ENCODE measurements at places on chromosomes 16 and 17.

- H3K27me3 ChIP-seq: peaks cover 53% of the 10 kb centered on the region
- no peak overlapping the region for H3K4me3 ChIP-seq
- no peak overlapping the region for H3K27ac ChIP-seq
- H3K36me3 ChIP-seq: no peaks in the 10 kb centered on the region
- H3K4me1 ChIP-seq: peaks cover 3% of the 10 kb centered on the region
Measured at GRCh38 chr16:2791174-2791573, 3.8 kb upstream of the PRSS33 start.

DNA sequence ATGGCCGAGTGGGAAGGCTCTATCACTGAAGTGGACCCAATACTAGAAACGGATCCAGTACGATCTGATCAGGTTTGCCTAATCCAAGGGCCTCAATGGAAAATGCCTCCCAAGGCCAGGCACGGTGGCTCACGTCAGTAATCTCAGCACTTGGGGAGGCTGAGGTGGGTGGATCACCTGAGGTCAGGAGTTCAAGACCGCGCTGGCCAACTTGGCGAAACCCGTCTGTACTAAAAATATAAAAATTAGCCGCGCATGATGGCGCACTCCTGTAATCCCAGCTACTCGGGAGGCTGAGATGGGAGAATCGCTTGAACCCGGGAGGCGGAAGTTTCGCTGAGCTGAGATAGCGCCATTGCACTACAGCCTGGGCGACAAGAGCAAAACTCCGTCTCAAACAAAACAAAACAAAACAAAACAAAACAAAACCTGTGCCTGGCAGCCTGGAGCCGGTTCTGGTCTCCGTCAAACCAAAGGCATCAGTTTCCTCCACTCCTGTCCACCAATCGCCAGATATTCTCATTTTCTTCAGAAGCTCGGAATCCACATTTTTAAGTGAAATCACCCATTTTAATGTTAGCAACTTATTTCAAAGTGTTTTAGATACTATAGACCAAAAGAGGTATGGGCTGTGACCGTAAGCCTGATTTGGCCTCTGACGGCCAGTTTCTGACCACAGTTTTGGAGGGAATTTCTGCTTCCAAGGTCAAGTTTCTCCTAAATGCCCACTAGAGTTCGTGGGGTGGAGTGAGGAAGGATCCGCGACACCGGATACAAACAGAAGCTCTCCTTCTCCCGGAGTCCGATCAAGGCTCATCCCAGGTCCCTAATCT, 664 bp downstream of the NQO1 start:
- H3K36me3 ChIP-seq: peaks cover 5% of the 10 kb centered on the region
- no peak for DNase-seq
- no peaks in the 10 kb centered on the region for H3K27me3 ChIP-seq
- H3K4me1 ChIP-seq: peaks cover 64% of the 10 kb centered on the region
- H3K4me3 ChIP-seq: peak overlapping the region; percentile 95
- peak overlapping the region; percentile 98 for H3K27ac ChIP-seq

- H3K4me1 ChIP-seq: peaks cover 5% of the 10 kb centered on the region
- peaks cover 8% of the 10 kb centered on the region for H3K27me3 ChIP-seq
- H3K36me3 ChIP-seq: peaks cover 10% of the 10 kb centered on the region
- DNase-seq: no peak
Measured at GRCh38 chr17:64356304-64356686, 34.4 kb downstream of the PECAM1 start.

GRCh38 chr17:28911411-28912045, 8.6 kb upstream of the DHRS13 start:
- no peak overlapping the region for H3K27ac ChIP-seq
- peaks cover 75% of the 10 kb centered on the region for H3K36me3 ChIP-seq
- no peak overlapping the region for H3K4me3 ChIP-seq
- H3K4me1 ChIP-seq: no peaks in the 10 kb centered on the region
- no peaks in the 10 kb centered on the region for H3K27me3 ChIP-seq

GRCh38 chr17:39943702-39944392, 16.3 kb downstream of the LRRC3C start:
- no peaks in the 10 kb centered on the region for H3K36me3 ChIP-seq
- H3K4me3 ChIP-seq: no peak overlapping the region
- no peak overlapping the region for H3K27ac ChIP-seq
- peaks cover 43% of the 10 kb centered on the region for H3K27me3 ChIP-seq
- H3K4me1 ChIP-seq: peaks cover 40% of the 10 kb centered on the region

GRCh38 chr17:68886401-68886800, 68.8 kb downstream of the ABCA8 start:
- H3K27ac ChIP-seq: no peak overlapping the region

GRCh38 chr17:77291591-77292386, 151.0 kb downstream of the SEC14L1 start:
- H3K4me3 ChIP-seq: no peak overlapping the region
- H3K27me3 ChIP-seq: peaks cover 18% of the 10 kb centered on the region
- DNase-seq: no peak
- H3K4me1 ChIP-seq: peaks cover 4% of the 10 kb centered on the region

DNA sequence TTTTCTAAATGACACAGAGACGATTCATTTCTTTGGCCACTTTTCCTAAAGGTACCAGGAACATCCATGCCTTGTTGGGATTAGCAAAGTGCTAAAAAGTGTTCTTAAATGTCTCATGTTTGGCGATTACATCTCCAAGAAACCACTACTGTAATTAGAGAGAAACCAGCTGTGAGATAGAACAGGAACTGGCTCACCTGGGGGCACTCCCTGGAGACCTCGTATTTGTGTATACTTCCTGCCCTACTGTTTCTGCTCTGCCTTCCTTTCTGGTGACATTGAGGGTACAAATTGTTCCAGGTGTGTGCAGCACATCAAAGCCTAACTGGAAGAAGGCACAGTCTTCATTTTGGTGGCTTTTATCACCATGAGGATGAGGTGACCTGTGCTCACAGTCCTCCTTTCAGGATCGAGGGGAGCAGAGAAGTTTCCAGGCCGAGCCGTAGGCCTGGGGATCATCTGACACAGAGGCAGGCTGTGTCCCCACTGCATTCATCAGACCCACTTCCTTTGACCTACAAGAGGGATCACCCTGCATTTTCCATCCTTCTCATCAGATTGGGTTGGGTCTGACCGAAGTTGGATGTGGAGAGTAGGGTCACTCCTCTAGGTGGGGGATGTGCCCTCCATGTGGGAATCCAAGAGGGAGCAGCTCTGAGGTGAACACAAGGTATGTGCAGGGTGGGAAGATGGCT, 23.7 kb downstream of the CCL4 start:
- H3K27me3 ChIP-seq: peaks cover 9% of the 10 kb centered on the region
- H3K27ac ChIP-seq: no peak overlapping the region
- no peak for DNase-seq
- H3K4me1 ChIP-seq: no peaks in the 10 kb centered on the region

GRCh38 chr16:89615596-89616090, 2.2 kb downstream of the DPEP1 start:
- H3K4me1 ChIP-seq: peaks cover 22% of the 10 kb centered on the region
- no peak for DNase-seq
- peaks cover 4% of the 10 kb centered on the region for H3K36me3 ChIP-seq

GRCh38 chr16:88651276-88651988, 579 bp upstream of the CYBA start:
- DNase-seq: peak; percentile 91
- H3K4me1 ChIP-seq: peaks cover 28% of the 10 kb centered on the region
- peaks cover 23% of the 10 kb centered on the region for H3K36me3 ChIP-seq
- peak overlapping the region; percentile 93 for H3K27ac ChIP-seq
- H3K4me3 ChIP-seq: peak overlapping the region; percentile 92

GRCh38 chr17:65698381-65699061, 137.1 kb upstream of the AXIN2 start:
- no peaks in the 10 kb centered on the region for H3K4me1 ChIP-seq
- H3K4me3 ChIP-seq: no peak overlapping the region
- H3K27me3 ChIP-seq: peaks cover 7% of the 10 kb centered on the region
- no peak overlapping the region for H3K27ac ChIP-seq

DNA sequence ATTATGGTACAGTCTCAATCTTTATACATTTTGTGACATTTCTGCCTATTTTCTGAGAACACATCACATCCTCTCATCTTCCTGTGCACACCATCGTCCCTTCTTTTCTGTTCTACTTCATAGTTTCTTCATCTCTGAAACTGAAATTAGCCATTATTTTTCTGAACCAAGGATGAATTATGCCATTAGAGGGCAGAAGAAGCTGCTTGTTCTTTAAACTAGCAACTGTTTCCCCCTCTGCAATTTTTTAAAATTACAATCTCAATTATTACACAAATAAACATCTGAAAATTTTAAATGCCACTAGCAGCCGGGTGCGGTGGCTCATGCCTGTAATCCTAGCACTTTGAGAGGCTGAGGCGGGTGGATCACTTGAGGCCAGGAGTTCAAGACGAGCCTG, 41.3 kb downstream of the RBBP6 start:
- no peak overlapping the region for H3K4me3 ChIP-seq
- no peak overlapping the region for H3K27ac ChIP-seq
- no peaks in the 10 kb centered on the region for H3K36me3 ChIP-seq

- no peak overlapping the region for H3K27ac ChIP-seq
- H3K27me3 ChIP-seq: no peaks in the 10 kb centered on the region
- H3K4me1 ChIP-seq: no peaks in the 10 kb centered on the region
- H3K4me3 ChIP-seq: no peak overlapping the region
Measured at GRCh38 chr16:83859265-83859664, 39.6 kb upstream of the MLYCD start.

GRCh38 chr16:48918520-48919258, 308.7 kb upstream of the N4BP1 start:
- no peak for DNase-seq
- no peaks in the 10 kb centered on the region for H3K4me1 ChIP-seq
- H3K27me3 ChIP-seq: no peaks in the 10 kb centered on the region

DNA sequence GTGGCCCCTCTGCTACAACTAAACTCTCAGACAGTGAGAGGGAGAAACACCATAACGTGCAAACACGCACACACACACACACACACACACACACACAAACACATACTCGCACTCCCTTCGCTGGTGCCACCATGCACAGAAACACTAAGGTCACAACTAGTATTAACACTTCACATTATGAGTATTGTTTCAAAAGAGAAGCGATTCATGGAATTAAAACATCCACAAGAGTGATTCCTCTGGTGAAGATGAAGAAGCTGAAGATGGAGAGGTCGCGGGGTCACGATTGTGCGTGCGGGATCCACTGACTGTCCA, 7.1 kb upstream of the GHDC start:
- H3K27me3 ChIP-seq: no peaks in the 10 kb centered on the region
- H3K4me3 ChIP-seq: no peak overlapping the region
- DNase-seq: no peak
- H3K36me3 ChIP-seq: peaks cover 56% of the 10 kb centered on the region
- H3K4me1 ChIP-seq: no peaks in the 10 kb centered on the region

DNA sequence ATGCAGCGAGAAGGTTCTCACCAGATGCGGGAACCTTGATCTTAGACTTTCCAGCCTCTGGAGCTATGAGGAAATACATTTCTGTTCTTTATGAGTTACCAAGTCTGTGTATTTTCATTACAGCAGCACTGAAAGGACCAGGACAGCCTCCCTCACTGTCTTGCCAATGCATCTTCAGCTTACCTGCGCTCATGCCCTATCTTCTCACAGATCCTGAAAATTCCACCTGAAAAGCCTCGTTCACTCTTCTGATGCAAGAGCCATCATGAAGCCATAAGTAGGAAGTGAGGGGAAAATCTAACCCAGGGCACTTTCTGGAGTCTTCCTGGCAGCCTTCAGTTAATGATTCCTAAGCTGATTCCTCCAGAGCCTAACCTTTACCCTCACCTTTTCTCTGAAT, 194.0 kb downstream of the SALL1 start:
- H3K36me3 ChIP-seq: no peaks in the 10 kb centered on the region
- no peaks in the 10 kb centered on the region for H3K4me1 ChIP-seq
- H3K27ac ChIP-seq: no peak overlapping the region
- no peak overlapping the region for H3K4me3 ChIP-seq

DNA sequence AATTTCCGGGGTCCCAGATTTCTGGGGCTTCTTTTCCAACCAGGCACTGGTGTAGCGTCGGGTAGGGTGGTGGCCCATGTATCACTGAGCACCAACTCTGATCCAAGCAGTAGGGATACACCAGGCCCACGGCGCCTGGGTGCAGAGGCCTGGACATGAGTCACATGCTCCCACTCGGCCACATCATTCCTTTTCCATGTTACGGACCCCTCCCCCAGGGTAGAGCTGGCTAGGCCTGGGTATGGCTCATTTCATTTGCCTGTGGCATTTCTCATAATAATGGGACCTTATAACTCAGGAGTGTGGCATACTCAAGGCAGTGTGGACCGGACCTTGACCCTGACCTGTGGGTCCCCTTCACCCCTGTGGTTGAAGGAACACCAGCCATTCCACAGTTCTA, 18.0 kb upstream of the NDRG4 start:
- no peaks in the 10 kb centered on the region for H3K36me3 ChIP-seq
- no peak for DNase-seq
- peaks cover 21% of the 10 kb centered on the region for H3K27me3 ChIP-seq
- no peaks in the 10 kb centered on the region for H3K4me1 ChIP-seq
- H3K27ac ChIP-seq: no peak overlapping the region

DNA sequence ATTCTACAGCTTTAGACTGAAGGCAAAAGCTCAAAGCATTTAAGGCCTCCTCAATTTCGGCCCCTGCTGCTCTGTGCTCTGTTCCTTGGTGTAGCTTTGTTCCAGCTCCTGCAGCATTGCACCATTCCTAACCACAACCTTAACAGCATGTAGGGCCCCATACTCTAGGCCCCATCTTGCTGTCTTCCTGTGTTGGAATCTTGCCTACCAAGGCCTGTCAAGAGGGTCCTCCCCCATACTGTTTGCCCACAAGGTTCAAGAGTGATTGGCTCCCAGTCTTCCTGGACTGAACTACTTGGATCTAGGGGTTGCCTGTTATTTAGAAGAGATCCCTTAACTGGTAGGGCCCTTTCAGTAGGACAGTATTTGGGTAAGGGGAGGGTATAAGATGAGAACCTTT, 26.8 kb downstream of the TRPV2 start:
- no peaks in the 10 kb centered on the region for H3K27me3 ChIP-seq
- DNase-seq: no peak
- no peak overlapping the region for H3K27ac ChIP-seq
- peak overlapping the region; percentile 6 for H3K4me3 ChIP-seq
- peaks cover 50% of the 10 kb centered on the region for H3K4me1 ChIP-seq
- H3K36me3 ChIP-seq: peaks cover 55% of the 10 kb centered on the region

DNA sequence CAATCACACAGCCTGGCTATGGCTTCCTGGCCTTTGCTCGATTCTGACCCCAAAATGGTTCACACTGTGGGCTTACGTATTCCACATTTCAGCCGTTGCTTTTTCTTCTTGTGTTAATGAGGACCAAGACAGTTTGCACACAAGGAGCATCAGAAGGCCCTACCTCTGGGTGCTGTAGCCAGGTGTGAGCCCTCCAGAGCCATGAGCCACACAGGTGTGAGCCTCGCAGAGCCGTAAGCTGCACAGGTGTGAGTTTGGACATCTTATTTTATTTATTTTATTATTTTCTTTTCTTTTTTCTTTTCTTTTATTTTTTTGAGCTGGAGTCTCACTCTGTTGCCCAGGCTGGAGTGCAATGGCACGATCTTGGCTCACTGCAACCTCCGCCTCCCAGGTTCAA, 70.6 kb downstream of the LMF1 start:
- H3K4me3 ChIP-seq: no peak overlapping the region
- no peaks in the 10 kb centered on the region for H3K4me1 ChIP-seq
- no peak overlapping the region for H3K27ac ChIP-seq

- H3K27me3 ChIP-seq: no peaks in the 10 kb centered on the region
- peaks cover 3% of the 10 kb centered on the region for H3K4me1 ChIP-seq
- peaks cover 44% of the 10 kb centered on the region for H3K36me3 ChIP-seq
- H3K4me3 ChIP-seq: no peak overlapping the region
Measured at GRCh38 chr16:56753410-56753809, 23.5 kb downstream of the NUP93 start.
